ENCODE measurements at places on chromosomes 3 and 15.
A peak's percentile ranks its signal among the peaks of the same experiment; 100 is the strongest.

GRCh38 chr15:48059791-48060190, 61.0 kb upstream of the SLC24A5 start:
- no peak for DNase-seq

GRCh38 chr3:66035763-66036477, 2.8 kb downstream of the MAGI1 start:
- DNase-seq: no peak

DNA sequence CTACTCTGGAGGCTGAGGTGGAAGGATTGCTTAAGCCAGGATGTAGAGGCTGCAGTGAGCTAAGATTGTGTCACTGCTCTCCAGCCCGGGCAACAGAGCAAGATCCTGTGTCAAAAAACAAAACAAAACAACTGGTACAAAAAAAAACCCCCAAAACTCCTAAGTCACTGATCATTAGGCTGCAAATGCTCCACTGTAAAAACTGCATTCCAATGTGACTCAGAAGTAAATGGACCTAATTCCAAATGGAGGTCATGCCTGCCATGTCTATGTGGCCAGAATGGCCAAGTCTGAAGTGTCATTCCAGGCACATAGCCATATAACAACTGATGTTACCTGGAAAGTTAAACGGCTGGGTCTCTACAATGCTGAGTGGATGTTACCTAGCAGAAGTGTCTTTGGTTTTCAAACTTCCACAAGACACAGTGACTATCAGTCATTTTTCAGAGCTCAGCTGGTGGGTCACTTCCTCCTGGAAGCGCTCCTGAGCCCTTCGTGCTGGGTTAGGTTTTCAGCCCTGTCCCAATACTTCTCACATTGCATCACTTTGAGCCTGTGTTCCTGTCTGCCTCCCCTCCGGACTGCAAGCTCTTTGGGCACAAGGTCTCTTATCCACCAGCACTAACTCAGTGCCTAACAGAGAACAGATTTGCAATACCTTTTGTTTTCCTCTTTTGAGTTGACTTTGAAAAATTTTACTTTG, 10.6 kb downstream of the FSTL1 start:
- DNase-seq: no peak

DNA sequence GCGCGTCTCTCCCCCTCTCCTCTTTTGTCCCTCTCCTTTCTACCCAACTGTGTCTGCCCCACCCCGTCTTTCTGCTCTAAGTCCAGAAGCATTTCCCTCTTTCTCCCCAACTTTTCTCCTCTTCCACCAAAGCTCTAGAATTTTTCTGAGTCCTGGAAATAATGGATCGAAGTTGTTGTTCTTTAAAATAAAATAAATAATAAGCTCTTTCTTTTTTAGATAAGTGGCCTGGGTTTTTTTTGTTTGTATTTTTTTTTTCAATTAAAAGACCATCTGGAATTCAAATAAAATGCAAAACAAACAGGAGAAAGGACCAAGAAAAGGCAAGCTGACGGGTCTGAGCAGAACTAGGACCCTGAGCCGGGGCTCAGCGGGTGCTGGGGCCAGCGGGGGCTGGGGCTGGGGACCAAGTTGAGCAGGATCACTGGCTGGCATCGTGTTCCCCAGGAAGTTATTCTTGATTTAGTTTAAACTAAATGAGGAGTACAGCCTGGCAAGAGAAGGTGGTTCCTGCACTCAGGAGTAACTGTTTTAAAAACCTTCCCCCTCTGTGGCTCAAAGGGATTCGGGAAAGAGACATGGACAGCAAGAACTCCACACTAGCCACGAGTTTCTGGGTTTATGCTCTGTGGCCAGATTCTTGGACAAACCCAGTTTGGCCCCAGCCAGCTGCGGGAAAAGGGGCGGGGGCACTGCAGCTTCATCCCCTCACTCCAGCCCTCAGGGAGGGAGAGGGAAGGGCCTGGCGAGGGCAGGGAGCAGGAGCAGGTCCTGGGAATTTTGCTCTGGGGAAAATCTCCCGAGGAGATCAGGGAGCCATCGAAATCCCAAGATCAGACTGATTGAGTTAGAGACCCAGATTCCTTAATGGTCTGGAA, 8.4 kb downstream of the GATA2 start:
- DNase-seq: no peak

DNA sequence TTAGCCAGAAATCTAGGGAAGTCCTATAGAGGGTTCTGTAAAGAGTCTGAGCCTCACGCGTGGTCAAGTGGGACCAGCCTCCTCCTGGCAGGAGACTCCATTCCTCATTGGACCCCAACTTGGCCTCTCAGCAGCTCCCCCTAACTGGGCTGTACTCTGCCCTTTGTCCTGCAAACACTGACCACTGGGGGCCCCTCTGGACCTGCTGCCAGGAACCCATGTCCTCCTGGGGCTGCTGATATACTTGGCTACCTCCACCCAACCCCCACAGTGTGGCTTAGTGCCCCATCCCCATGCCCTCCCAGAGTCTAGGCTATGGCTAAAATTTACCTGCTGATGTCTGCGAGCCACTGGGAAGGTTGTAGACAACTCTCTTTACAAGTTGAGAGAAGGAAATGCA, 62.7 kb downstream of the UBP1 start:
- no peak for DNase-seq

DNA sequence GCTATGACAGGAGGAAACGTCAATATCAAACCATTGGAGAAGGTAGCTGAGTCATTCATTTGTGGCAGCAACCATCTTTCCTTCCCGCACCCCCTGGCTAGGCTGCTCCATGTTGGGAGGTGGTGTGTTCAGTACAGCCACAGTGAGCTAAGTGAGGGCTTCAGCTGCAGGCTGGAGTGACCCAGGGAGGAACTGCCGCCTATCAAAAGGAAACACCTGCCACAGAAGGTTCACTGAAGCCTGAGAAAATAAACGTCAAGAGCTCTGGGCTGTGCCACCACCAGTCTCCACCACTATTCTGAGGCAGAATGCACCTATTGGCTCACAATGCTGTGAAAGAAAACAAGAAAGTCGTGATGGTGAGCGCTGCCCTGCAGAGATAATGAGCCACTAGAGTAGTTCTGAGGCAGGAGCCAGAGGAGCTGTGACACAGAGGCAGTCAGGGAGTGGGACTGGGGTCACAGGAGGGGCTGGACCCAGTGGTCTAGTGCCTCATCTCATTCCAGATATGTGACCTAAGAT, 34.8 kb upstream of the CD47 start:
- peak; percentile 80 for DNase-seq

DNA sequence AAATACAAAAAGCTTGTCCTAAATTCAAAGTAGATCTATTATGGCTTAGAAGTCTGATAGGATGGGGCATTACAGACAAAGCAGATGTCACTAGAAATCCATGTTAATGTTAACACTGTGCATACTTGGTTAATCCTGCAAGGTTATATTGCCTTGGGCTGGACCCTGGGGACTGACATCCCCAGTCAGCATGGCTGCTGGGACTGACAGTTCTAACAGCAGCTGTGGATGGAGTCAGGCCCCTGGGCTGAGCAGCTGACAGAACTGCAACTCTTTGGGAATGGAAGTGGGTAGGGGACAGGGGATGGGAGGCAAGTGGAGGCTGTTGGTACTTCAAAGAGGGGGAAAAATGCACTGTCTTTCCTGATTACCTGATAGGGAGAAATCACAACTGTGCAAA, 7.5 kb downstream of the P2RY1 start:
- DNase-seq: no peak

- DNase-seq: no peak
These were observed 142.7 kb downstream of the THRB start for GRCh38 chr3:24351779-24352469.

GRCh38 chr3:58010562-58010961, 2.3 kb downstream of the FLNB start:
- DNase-seq: no peak

DNA sequence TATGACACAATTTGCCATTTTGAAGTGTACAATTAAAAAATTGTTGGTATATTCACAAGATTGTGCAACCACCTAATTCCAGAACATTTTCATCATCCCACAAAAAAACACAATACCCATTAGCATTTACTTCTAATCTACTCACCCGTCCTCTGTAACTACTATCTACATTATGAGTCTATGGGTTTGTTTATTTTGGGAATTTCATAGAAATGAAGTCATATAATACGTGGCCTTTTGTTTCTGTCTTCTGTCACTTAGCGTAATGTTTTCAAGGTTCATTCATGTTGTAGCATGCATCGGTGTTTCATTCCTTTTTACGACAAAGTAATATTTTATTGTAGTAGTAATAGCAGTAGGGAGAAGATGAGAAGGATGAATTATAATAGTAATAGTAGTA, 55.2 kb upstream of the CNTN6 start:
- no peak for DNase-seq

GRCh38 chr3:129312671-129313414, 34.2 kb downstream of the HMCES start:
- DNase-seq: peak; percentile 29

- no peak for DNase-seq
These were observed 56.5 kb downstream of the SLC7A14 start for GRCh38 chr3:170529346-170529745.

DNA sequence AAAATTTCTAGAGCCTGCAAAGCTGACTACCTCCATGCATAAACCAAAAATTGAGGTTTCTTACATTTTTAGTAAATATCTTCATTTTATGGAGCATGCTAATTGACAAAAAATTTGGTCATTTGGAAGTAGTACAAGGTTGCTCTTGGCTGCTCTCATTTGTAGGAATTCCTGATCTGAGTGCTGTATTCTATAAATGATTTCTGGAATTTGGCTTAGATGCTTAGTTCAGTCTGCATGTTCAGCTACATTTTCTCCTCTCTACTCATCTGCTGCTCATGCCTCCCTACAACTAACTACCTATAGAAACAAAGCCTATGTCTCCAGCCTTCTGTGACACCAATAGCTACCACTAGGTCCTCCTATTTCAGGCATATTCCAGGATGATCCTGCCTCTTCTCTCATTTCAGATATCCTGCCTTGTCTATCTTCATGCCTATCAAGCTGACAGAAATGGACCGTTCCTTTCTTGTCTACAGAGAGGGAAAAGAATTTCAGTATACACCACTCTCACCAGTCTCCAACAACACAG, 901.1 kb downstream of the TBL1XR1 start:
- no peak for DNase-seq

DNA sequence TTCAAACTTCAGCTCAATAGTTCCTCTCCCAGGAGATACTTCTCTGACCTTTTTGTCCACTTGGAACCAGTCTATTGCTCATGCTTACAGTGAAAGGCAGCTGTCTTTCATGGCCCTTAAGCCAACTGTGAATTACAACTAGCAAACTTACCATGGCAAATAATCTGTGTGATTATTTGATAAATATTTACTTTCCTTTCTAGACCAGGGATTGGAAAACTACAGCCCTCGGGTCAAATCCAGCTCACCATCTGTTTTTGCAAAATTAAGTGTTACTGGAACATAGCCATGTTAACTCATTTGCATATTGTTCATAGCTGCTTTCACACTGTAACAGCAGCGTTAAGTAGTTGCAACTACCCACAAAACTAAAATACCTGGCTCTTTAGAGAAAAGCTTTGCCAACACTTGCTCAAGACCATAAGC, 289.1 kb upstream of the MCTP2 start:
- DNase-seq: no peak

GRCh38 chr15:73981761-73982221, 10.3 kb downstream of the STOML1 start:
- no peak for DNase-seq

DNA sequence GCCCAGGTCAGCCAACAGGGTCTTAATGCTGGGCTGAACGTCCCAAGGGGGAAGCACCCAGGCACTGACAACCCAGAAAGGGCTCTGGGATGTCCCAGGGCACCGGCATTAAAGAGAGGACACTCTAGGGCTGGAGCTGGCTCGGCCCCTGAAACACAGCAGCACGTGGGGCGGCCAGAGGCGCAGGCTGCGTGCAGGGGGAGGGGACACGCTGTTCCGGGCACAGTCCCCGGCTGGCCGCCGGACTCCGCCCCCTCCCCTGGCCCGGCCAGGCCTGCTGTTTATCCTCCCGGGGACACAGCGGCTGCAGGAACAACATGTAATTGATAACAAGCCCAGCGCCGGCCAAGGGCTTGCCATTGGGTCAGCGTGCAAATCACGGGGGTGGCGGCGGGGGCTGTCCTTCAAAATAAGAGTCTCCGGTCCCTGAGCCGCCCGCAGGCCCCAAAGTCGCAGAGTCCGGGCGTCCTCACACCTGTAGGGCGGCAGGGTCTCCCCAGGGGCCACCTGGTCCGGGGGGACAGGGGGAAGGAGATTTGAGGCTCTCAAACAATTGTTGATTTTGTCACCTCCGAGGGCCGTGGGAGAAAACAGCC, 1.3 kb downstream of the KLF15 start:
- DNase-seq: no peak

- peak; percentile 6 for DNase-seq
These were observed 1435.2 kb upstream of the CADM2 start for GRCh38 chr3:83523470-83524073.

GRCh38 chr15:46297766-46298165, 662.9 kb downstream of the SQOR start:
- no peak for DNase-seq

DNA sequence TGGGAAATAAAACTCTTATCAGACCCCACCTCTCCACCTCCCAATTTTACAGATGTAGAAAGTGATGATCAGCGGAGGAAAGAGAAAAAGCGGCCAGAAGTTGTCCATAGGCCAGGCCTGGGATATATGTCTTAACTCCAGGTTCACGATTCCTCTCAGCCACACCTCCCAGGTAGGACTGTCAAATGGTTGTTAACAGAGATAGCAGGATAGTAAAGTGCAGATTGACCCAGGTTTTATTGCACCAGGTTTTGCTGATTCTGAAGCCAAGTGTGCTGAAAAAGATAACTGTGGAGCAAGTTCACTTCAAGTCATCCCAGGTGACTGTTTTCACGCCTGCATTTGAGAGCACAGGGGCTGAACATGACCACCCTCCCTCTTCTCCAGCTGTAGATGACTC, 36.1 kb downstream of the LSM3 start:
- no peak for DNase-seq

GRCh38 chr15:45133561-45133920, 3.7 kb downstream of the DUOX1 start:
- no peak for DNase-seq

GRCh38 chr15:63517202-63517601, 12.8 kb downstream of the USP3 start:
- DNase-seq: no peak

DNA sequence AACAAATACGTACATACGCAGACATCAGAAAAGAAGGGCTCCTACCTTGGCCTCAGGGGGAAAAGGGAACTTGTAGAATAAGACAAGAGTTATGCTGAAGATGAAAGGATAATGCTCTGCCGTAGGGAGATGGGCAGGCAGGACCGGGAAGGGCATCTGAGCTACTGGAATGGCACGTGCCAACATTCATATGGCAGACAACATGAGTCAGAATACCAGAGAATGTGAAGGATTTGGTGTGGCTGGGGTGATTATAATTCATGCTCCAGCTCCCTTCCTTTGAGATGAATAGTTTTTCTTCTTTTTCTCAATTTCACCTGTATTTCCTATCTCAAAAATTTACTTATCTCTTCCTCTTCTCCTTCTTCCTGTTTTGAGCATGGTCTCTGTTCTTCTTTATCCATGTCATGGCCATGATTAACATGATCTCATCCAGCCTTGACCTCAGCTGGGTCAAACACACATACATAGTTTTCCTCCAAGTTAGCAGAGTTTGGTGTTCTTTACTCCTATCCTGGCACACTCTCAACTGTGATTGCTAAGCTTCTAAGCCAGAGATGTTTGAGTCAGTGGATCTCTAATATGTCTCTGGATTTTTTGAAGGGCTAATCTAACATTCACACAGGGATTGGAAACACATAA, 507.0 kb downstream of the FOXP1 start:
- DNase-seq: no peak

GRCh38 chr15:52787549-52788098, 2.5 kb downstream of the ONECUT1 start:
- no peak for DNase-seq

GRCh38 chr15:92617549-92618520, 37.7 kb downstream of the FAM174B start:
- DNase-seq: no peak

All from NCI-H1436 (cell line).